ENCODE measurements at places on chromosomes 6 and 20.

- no peak for DNase-seq
Measured at GRCh38 chr6:22808466-22808865, 239.1 kb downstream of the HDGFL1 start.

DNA sequence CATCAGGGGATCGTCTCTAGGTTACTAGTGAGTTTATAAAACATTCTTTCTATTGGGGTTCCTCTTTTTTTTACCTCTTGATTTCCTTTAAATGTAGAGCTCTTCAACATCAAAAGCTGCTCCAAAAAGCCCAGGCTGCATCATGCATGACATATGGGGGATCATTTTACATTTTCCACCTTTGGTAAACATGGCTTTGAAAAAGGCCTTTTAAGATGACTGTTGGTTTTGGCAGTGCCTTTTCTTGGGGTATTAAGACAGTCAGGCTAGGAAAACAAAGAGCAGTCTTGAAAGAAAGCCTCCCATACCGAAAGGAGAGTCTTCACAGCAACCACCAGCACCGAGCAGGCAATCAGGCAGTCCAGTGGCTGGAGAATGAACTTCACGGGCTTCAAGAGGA is 73.2 kb downstream of the NPEPL1 start:
- no peak for DNase-seq

DNA sequence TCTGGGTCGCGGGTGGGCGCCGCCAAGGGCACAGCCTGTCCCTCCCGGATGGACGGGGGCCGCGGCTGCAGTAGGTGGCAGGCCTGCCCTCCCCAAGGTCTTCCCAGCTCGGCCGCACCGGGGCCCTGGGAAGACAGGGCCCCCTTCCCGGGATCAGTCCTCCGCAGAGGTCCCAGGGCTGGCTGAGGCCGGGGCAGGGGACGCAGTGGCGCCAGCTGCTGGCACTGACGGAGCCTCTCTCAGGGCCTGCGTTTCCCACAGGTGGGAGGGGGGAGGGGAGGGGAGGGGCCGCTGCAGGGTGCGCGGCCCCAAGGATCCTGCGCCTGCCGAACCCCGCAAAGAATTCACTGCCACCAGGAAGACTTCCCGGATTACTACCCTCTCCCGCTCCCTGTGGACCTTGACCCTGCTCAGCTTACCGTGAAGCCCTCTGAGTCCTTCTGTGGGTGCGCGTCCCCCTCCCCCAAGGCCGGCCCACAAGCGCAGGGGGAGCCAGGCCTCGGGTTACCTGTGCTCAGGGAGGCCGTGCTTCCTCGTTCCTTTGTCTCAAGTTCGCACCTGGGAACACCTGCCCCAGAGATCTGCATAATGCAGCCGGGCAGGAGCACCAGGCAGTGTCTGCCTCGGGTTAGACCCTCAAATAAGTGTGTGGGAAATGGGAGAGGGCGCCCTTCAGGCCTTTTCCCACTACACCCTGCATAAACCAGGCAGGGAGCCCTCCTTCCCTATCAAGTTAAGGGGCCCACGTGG is 5.1 kb downstream of the LZTS3 start:
- DNase-seq, result no peak

DNA sequence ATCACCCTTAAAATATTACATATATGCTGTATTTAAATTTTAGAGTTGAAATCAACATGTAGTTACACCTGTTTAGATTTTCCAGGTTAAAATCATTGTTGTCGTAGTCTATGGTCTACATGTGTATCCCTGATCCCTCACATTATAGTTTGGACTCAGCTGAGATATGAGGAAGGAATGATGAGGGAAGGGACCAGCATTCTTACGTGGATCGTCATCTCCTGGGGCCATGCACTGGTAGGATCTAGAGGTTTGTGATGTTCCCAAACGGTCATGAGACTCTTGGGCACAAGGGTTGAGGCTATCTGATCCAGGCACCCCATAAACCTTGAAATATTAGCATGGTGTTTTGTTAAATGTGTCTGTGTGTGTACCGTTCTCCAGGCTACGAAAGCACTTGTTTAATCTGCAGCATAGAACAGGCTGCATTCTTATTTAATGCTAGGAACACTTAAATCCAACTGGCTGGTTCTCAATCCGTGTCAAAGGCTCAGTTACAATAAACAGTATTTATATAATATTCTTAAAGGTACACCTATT is 55.4 kb downstream of the IPCEF1 start:
- DNase-seq, result no peak

DNA sequence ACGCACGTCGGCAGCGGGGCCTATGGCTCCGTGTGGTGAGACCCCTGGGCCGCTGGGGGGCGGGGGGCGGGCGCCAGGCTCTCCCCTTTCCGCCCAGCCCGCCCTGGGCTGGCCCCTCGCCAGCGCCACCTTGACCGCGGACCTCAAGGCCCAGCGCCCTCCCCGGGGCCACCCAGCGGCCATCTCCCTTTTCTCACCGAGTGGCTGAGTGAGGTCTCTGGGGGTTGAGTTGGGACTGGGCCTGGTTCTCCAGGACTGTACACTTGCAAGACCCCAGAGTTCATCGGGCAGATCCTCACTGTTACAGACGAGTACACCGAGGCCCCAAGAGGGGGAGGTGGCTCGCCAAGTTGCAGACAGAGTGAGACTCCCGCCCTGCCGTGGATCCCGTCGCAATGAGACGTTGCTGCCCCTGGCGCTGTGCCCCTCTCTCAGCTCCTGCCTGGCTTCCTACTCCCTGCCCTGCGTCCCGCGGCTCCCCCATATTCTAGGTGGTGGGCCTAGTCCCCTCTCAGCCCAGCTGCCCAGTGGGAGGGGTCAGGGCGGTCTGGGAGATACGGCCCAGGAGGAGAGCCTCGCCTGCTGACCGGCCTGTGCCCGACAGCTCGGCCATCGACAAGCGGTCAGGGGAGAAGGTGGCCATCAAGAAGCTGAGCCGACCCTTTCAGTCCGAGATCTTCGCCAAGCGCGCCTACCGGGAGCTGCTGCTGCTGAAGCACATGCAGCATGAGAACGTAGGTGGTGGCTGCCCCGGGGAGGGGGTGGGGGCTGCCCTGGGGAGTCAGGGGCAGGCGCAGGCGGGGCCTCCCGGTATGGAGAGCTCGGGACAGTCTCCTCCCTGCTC is 576 bp downstream of the MAPK13 start:
- no peak for DNase-seq

GRCh38 chr20:22216984-22217383 is 367.4 kb downstream of the FOXA2 start:
- no peak for DNase-seq

DNA sequence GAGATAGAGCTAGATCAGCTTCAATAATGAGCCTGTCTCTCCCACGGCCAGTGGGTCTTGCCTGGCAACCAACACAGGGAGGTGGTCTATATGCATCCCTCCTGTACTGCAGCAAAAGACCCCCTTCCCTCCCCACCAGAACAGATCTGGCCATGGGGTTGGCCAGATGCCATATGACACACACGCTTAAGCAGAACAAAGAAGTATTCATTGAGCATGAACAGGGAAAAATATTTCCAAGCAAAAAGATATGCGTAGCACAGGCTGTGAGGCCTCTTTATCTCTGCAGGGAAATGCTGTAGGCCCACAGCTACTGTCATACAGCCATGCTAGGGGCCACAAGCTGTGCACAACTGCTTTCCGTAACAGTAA is 73.4 kb upstream of the NRSN1 start:
- no peak for DNase-seq

GRCh38 chr6:7058250-7058923 is 49.4 kb upstream of the RREB1 start:
- DNase-seq, result no peak

- no peak for DNase-seq
Measured at GRCh38 chr20:36800410-36800809, 26.8 kb upstream of the DSN1 start.

DNA sequence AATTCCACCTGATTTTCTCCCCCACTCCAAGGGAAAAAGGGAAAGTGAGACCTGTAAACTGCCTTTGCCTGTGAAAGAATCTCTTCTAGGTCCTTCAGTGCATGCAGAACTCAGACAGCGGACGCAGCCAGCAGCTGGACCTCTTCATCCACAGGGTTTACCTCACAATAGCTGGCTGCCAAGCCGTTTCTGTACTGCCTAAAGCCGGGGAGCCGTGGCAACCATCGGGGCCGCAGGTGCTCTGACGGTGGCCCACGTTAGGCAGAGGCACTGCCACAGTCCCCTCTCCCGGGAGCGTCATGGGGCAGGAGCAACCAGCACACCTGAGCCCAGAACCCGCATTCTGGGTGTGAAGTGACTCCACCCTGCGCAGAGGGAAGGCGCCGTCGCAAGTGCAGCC is 206.1 kb downstream of the TTLL2 start:
- no peak for DNase-seq

DNA sequence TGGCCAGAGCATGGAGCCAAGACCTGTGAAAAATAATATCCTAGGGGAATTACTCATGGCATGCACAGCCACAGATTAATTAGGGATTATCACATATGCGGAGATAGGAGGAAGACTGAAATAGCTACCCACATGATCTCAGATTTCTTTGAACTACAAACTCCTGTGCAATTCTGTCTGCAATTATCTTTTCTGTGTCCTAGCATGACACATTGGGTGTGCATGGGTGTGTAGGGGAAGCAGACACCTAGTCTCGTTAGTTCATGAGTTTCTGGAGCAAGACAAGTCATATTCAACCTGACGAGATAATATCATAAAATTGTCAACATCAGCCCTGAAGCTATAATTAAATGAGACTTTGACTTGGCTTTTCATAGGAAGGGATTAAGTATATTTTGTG is 3.6 kb upstream of the SLC17A4 start:
- DNase-seq, result no peak

- DNase-seq, result no peak
Measured at GRCh38 chr6:27136077-27136644, 111.3 kb upstream of the PRSS16 start.

DNA sequence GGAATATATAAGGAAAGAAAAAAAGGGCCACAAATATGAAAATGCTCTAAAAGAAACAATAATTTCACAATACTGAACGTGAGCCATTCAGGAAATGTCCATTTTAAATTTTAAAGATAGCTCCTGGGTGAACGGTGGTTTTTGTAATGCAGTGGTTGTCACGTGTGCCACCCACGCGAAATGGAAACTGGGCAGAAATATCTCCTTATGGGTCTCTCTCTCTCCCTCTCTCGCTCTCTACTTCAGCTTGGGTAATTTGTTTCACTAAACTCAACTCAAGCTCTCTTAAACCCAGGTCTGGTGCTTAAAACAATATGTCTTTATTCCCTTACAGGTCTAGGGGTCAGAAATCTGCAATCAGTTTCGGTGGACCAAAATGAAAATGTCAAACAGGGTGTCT is 150.8 kb downstream of the OR2B2 start:
- DNase-seq, result no peak

- DNase-seq, result no peak
Measured at GRCh38 chr6:9360881-9361280, 925.5 kb upstream of the SLC35B3 start.

- no peak for DNase-seq
Measured at GRCh38 chr6:157230910-157231309, 92.4 kb downstream of the TMEM242 start.

DNA sequence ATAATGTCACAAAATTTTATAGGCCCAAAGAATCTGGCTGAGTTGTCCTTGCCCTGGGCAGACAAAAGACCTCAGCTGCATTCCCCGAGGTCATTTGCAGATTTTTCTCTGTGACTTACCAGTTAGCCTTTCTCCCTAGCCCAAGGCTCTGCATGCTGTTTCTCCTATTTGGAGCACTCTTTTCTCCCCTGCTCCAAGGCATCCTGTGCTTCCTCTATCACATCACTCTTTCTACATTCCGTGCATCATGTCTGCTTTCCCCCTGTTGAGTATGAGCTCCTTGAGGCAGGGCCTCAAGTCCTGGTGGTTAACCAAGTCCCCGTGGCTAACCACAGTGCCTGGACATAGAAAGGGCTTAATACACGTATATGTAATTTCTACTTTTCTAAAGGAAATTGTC is 593 bp upstream of the GSTA3 start:
- DNase-seq, result no peak

DNA sequence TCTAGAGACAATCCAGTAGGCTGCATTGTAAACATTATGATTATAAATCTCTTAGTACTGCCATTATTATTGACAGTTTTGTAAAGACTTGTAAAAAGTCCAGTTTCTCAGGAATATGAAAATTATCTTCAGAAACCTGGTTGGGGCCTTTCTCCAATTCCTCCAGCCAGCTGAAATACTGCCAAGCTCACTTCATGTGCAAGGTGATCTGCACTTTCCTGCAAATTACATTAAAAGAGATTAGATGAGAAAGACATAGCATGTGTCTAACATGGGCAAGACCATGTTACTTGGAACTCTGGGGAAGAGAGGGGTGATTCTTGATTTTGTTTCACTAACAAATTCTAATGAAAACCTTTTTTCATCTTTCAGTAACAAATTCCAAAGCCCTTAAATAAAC is 24.0 kb downstream of the PGM3 start:
- DNase-seq, result no peak

DNA sequence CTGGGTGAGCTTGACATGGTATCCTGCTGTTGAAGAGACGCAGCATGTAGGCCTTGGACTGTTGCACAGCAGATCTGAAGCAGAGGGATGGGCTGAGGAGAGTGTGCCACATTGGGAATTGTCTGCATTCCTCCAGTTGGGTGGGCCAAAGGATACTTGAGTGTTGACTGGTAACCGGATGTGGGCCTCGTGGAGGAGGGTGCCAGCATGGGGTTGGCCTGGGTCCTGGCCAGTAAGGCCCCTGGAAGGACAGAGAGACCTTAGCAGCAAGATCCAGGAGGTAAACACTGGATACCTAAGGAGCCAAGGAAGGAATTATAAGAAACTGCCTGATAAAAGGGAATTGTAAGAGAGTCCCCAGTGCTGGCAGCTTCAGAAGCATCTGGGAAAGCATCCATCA is 76.9 kb downstream of the FIG4 start:
- no peak for DNase-seq

DNA sequence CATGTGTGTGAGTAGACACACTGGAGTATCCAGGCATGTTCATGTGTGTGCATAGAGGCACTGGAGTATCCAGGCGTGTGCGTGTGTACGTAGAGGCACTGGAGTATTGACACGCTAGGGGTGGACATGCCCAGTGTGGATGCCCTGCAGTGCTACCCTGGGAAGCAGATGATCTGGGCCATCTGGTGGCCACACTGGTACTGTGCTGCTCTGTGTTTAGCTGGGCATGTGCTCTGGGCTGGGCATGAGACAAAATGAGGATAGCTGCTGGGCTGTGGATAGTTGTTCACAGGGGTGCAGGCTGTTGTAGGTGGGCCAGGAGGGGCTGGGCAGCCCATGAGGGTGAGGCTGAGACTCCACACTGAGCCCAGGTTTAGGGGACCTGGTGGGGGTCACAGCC is 24.0 kb upstream of the NPBWR2 start:
- DNase-seq, result no peak
